ENCODE measurements at places on chromosomes 11 and 22.

GRCh38 chr11:72772059-72772458, 19.9 kb upstream of the ARAP1 start:
- H3K27me3 ChIP-seq: no peaks in the 10 kb centered on the region
- H3K4me1 ChIP-seq: peaks cover 21% of the 10 kb centered on the region
- H3K27ac ChIP-seq: no peak overlapping the region
- H3K36me3 ChIP-seq: peaks cover 4% of the 10 kb centered on the region

DNA sequence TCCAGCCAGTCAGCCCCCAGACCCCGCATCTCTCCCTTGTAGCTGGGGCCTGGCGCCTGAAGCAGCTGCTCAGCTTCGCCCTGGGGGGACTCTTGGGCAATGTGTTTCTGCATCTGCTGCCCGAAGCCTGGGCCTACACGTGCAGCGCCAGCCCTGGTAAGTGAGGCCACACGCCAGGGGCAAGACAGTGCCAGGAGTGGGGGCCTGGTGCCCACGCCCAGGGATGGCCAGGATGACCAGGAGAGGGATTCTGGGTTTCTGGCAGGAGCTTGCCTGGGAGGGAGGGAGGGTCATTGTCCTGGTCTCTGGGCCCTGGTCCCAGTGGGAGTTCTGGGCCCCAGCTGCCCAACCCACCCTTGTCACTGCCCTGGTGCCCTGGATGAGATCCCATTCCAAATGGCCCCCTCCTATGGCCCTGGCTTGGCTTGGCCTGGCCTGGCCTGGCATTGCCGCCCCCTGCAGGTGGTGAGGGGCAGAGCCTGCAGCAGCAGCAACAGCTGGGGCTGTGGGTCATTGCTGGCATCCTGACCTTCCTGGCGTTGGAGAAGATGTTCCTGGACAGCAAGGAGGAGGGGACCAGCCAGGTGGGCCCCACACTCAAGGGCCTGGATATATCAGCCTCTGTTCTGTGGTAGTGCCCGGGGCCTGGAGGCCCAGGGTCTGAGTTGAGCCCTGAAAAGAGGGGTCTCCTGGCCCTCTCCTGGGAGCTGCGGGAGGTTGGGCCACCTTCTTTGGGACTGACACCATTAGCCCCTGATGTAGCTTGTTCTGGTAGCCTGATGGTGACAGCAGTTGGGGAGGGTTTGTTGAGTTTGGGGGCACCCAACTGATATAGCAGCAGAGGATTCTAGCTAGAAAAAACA, 3.7 kb downstream of the SLC39A13 start:
- peaks cover 24% of the 10 kb centered on the region for H3K4me1 ChIP-seq
- H3K27ac ChIP-seq: no peak overlapping the region
- H3K27me3 ChIP-seq: no peaks in the 10 kb centered on the region
- peak; percentile 47 for DNase-seq

GRCh38 chr11:119423509-119424254, 710 bp upstream of the THY1 start:
- H3K4me3 ChIP-seq: peak overlapping the region; percentile 57
- peaks cover 14% of the 10 kb centered on the region for H3K4me1 ChIP-seq
- peaks cover 64% of the 10 kb centered on the region for H3K27me3 ChIP-seq
- DNase-seq: no peak
- no peaks in the 10 kb centered on the region for H3K36me3 ChIP-seq

DNA sequence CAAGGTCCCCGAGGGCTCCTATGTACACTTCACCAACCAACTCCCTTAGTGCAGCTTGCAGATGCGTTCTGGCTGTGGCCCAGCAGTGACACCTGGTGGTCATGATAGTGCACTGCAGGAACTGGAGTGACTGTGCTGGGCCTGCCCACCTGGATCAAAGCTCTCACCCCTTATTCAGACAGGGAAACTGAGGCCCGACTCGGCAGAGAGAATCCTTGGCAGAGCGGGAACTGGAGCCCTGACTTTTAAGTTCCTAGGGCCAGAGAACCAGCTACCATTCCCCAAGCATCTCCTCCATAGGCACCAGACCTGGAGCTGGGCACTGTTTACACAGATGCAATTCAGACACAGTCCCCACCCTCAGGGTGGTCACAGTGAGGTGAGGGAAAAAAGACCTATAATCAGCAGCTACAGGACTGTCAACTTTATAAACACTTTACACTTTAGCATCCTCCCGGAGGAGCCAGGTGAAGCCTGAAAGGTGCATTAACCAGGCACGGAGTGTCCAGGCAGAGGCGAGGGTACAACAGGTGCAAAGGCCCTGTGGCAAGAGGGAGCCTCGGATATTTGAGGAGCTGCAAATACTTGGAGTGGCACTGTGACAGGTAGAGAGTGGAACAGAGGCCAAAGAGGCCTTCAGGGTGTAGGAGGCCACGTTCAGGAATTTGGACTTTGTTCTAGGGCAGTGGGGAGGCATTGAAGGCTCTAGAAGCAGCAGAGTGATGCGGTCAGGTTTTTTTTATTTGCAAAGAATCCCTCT, 22.0 kb downstream of the RHBDD3 start:
- H3K27ac ChIP-seq: no peak overlapping the region
- no peaks in the 10 kb centered on the region for H3K36me3 ChIP-seq
- no peaks in the 10 kb centered on the region for H3K4me1 ChIP-seq

DNA sequence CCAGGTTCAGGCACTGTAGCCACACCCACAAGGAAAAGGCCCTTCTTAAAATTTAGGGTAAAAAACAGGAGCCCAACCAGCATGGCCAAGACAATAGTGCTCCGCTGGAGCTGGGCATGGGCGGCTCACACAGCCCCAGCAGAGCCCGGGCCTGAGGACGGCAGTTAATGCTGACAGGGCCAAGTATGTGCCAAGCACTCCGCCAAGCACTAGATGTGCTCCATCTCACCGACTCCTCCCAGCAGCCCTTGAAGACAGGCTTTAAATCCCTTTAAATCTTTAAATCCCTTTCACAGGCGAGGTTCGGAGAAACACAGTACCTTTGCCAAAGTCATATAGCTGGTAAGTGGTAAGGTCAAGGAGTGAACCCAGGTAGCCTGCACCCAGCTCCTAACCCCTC, 4.8 kb downstream of the ARFGAP2 start:
- peak overlapping the region; percentile 49 for H3K27ac ChIP-seq
- H3K4me3 ChIP-seq: no peak overlapping the region
- H3K4me1 ChIP-seq: peaks cover 34% of the 10 kb centered on the region
- DNase-seq: no peak
- H3K36me3 ChIP-seq: peaks cover 65% of the 10 kb centered on the region
- H3K27me3 ChIP-seq: no peaks in the 10 kb centered on the region

DNA sequence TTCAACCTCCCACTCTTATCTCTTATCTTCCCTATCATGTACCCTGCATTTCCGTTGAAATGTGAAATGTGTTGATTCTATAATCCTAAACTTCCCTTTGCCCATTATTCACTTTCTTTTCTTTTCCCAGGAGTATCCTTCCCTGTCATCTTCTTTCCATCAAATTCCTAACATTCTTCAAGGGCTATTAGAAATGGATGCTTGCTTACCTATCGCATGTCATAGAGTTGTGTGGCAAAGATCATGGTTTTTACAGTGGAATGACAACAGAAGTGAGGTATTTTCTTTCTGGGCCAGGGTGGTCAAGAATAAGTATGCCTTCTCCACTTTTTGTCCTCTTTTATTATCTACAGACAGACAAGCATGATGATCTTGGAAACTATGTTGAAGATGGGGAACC, 124.4 kb upstream of the SLC5A12 start:
- no peak overlapping the region for H3K4me3 ChIP-seq
- no peaks in the 10 kb centered on the region for H3K27me3 ChIP-seq
- no peak overlapping the region for H3K27ac ChIP-seq
- no peaks in the 10 kb centered on the region for H3K36me3 ChIP-seq
- no peak for DNase-seq
- no peaks in the 10 kb centered on the region for H3K4me1 ChIP-seq

DNA sequence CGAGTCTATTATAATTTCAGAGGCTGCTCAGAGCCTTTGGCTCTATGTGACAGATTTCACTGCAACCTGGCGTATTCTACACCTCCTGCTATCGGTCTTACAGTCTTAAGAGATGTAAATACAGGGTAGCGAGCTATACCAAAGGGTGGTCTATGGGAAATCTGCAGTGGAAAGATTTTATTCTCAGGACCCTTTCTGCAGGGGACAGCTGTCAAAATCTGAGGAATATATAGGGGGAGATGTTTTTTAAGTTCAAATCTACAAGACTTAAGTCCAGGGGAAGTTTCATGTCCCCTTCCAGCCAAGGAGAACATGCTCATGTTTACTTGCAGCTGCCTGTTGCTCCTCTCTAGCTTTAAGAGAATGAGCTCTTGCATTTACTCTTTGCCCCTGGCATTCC, 62.7 kb downstream of the MICAL2 start:
- no peaks in the 10 kb centered on the region for H3K27me3 ChIP-seq
- H3K4me3 ChIP-seq: no peak overlapping the region
- DNase-seq: no peak

GRCh38 chr11:64516226-64516625, 74.8 kb upstream of the SLC22A12 start:
- no peaks in the 10 kb centered on the region for H3K4me1 ChIP-seq
- no peaks in the 10 kb centered on the region for H3K36me3 ChIP-seq
- DNase-seq: no peak
- no peak overlapping the region for H3K4me3 ChIP-seq
- no peak overlapping the region for H3K27ac ChIP-seq

All from effector memory CD8-positive, alpha-beta T cell (primary cell).